T-helper 22 cell (primary cell): ENCODE measurements at places on chromosomes 2 and 18.

GRCh38 chr18:10197097-10197496 lies 257.3 kb upstream of the APCDD1 start:
- DNase-seq = no peak

DNA sequence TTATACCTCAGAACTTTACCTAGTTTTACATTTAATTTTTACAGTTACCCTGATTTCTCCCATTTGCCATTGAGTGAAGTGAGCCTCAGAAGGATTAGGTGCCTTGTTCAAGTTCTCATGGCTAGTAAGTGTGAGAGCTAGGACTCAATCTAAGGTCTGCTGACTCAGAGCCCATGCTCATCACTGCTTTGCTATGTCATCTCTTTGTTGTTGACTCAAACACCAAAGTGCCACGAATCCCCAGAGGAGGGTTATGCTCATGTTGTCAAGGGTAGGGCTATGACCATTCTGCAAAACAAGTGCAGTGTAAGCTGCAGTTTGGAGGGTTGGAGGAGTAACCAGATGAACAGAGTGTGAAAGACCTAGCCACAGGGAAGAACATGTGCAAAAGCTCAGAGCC lies 185.4 kb upstream of the SKOR2 start:
- DNase-seq = no peak

- DNase-seq = no peak
These were observed 24.1 kb upstream of the NMUR1 start for GRCh38 chr2:231554327-231554726.

DNA sequence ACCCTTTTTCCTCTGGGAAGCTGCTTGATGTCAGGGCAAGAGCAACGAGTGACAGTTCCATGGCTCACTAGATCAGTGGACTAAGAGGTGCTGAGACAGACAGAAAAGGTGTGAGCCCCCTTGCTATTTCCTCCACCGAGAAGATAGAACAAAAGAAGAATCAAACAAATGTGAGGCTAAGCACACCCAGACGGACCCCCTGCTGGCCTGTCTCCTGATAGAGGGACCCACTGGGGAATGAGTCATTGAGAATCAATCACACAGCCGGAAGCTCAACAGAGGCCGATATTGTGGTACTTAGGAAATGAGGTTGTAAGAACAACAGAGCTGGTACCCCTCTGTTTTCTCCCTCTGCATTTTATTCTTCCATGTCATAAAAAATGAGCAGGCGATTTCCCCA lies 89.8 kb upstream of the TEX51 start:
- DNase-seq = no peak

GRCh38 chr2:217206907-217207698 lies 347.2 kb upstream of the TNP1 start:
- no peak for DNase-seq
